AG04450 (cell line): ENCODE measurements at places on chromosomes 2 and 18. TPM values are rescaled to one million over a fixed set of nuclear protein-coding genes. Genes with fewer than 3 reads are reported as not detected.

GRCh38 chr2:29017716-29018435 lies 36.8 kb downstream of the TOGARAM2 start:
- DNase-seq = no peak

- DNase-seq = no peak
Measured at GRCh38 chr2:238835726-238836301, 12.1 kb upstream of the TWIST2 start.

GRCh38 chr18:62602706-62603105 lies 79.9 kb downstream of the ZCCHC2 start:
- DNase-seq = no peak

DNA sequence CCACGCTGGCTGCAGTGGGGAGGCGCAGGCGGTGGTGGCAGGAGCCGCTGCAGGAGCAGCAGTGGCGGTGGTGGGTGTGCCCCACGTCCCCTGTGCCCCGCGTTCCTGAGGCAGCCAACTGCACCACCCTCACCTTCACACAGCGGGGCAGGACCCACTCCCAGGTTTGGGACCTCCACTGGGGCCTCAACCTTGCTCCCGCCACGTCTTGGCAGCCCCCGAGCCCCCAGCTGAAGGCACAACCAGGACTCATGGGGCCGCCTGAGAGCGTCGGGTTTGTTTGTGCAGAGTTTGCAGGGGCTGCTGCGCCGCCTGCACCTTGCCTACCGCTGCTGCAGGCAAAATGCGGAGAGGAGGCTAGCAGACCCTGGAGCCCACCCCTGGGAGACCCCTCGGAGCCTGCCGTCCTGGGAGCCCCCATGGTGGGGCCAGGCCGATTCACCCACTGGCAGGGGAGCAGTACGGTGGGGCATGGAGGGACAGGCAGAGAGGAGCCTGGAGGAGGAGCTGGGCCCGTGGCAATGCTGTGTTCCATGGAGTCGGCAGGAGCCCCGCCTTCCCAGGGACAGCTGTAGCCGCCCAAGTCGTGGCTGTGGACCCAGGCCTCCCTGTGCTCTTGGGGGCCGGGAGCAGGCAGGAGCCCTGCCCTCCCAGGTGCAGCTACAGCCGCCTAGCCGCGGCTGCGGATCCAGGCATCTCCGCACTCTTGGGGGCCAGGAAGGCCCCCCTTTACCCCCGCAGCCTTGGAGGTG lies 14.7 kb upstream of the EML6 start:
- DNase-seq = no peak

DNA sequence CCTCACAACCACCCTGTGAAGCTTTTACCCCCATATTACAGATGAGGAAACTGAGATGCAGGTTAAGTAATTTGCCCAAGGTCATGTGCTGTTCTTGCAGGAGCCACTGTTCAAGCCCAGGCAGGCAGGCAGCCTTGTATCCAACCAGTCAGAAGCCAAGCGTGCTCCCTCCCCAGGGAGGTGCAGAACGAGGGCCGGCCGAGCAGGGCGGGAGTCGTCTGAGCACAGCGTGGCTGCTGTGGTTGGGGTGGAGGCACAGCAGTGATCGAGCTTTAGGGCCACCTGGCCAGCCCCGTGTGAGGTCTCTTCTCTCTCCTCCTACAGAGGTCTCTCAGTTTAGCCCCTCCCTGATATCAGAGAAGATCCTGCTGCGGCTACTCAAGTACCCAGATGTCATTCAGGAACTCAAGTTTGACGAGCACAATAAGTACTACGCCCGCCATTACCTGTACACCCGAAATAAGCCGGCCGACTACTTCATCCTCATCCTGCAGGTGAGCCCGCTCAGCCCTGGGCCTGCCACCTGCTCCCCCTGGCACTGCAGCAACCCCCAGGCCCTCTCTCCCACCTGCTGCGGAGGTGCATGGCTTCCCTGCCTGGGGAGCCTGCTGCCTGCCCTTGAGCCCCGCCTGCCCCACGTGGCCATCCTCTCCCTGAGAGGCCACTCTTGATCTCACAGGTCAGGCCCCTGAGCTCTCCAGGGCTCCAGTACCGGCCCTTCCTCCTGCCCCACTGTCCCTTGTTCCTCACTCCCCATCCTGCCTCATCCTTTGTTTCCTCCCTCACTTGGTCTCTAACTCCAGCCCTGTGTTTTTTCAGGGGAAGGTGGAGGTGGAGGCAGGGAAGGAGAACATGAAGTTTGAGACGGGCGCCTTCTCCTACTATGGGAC lies 17.1 kb upstream of the CNNM3 start:
- DNase-seq = no peak

- no peak for DNase-seq
Measured at GRCh38 chr2:39665811-39666490, at the start of gene TMEM178A. TMEM178A (plus strand) TSS chr2:39665917; CDS start chr2:39665975, 58 bp downstream.

GRCh38 chr2:105598829-105599698 lies 145.6 kb upstream of the NCK2 start:
- no peak for DNase-seq

GRCh38 chr2:160358046-160358445 lies 135.6 kb downstream of the RBMS1 start:
- no peak for DNase-seq

DNA sequence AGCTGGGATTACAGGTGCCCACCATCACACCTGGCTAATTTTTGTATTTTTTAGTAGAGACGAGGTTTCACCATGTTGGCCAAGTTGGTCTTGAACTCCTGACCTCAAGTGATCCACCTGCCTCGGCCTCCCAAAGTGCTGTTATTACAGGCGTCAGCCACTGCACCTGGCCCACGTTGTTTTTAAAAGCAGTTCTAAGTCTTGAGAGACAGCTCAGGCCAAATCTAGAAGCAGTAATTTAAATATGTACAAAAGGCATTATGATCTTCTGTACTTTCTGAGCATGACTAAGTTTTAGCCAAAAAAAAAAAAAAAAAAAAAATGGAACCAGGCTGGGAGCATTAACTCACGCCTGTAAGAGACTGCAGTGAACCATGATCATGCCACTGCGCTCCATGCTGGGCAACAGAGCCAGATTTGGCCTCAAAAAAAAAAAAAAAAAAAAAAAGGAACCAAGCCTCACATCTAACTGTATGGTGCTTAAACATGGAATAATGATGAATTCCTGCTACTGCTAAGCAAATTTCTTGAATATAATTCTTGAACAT lies 4.0 kb downstream of the ABHD3 start:
- DNase-seq = no peak

DNA sequence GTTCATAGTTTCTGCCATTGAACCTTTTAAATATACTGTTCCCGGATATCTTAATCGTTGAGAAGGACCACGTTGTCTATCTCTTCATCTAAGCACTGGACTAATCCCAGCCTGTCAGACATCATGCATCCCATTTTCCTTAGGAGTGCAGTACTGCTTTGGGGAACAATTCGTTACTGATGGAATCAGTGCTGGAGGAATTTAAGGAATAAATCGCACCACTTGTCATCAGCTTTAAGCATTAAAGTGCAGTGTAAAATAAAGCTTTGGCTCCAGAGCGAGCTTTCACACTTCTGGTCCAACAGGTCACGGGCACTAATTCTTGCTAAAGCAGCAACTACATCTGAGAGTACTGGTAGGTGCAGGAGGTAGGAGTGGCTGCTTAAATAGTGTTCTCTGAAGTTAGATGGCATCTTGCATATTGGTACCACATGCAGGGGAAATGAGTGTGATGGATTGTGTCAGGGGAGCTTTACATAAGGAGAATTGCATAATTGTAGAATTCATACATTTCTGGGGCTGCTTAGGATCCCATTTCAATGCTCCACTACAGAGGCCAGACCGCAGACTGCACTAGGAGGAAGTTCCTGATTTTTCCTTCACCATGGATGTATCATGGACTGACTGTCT lies 105.7 kb upstream of the RASGRP3 start:
- DNase-seq = no peak

DNA sequence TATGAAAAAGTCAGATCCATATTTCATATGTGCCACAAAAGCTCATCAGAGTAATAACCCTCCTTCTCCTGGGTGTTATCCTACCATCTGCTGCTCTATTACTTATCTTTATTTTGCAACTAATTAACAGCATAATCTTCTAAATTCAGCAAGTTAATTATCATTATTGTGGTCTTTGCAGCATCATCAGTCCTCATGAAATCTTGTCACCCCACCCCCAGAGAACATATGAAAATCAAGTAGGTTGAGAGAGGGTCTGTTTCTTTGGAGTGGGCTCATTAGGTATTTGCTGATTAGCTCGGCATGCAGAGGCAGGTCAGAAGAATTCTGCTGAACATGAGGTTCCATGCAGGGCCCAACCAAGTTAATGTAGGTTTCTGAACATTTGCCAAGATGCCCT lies 64.8 kb downstream of the ATF2 start:
- no peak for DNase-seq

The RESP18 gene
- not detected in 2 replicates for polyA plus RNA-seq

The UGT1A6 gene
- polyA plus RNA-seq = not detected in 2 replicates

The UGT1A5 gene
- polyA plus RNA-seq = not detected in 2 replicates

The FEV gene
- polyA plus RNA-seq = not detected in 2 replicates

The DNAJC5G gene
- polyA plus RNA-seq = not detected in 2 replicates

The TMEM182 gene
- 3.5 and 3.6 TPM in 2 replicates for polyA plus RNA-seq

The TACR1 gene
- polyA plus RNA-seq = 0.14 and 0.30 TPM in 2 replicates

The SAG gene
- not detected in 2 replicates for polyA plus RNA-seq

The ALLC gene
- polyA plus RNA-seq = not detected in 2 replicates

The CCDC74A gene
- 4.0 and 5.2 TPM in 2 replicates for polyA plus RNA-seq

The ASNSD1 gene
- polyA plus RNA-seq = 38.3 and 50.1 TPM in 2 replicates

The SULT1C2 gene
- polyA plus RNA-seq = 0.04 and 0.11 TPM in 2 replicates

The APOB gene
- under 0.01 TPM in 1 of 2 replicates, not detected in the other for polyA plus RNA-seq
